CD4-positive, alpha-beta T cell treated with Interleukin-2 at 100 ng/mL for 4 hours (primary cell): ENCODE measurements at places on chromosomes 6 and 20.

DNA sequence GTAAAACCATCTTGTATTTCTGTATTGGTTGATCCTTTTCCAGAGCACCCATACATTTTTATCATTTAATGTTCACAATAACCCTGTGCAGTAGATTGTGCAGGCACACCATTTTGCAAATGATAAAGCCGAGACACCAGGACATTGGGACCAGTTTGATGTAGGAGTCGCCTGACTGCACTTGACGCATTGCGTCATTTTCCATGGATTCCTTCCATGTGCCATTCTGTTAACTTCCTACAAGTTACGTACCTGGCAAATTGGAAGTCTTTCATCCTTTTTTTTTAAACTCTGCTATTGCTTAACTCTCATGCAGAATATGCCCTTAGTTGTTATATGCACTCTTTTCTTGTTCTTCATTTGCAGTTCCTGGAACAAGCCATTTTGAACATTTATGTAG is 43.0 kb downstream of the PRPH2 start:
- no peak for DNase-seq

DNA sequence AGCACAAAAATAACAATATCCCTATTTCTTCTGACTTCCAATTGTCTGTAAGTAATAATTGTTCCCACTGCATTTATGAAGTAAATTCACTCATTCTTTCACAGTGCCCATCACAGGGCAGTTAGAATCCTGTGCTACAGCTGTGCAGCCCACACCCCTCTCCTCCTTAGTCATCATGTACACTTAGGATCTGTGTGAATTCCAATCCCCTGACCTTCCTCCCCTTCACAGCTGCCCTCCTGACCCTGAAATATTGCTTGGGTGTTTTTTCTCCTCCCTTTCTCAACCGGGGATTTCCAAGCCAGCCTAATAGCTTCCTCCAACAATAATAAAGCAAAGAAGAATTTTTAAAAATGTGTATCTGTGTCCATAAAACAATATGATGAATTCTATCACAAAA is 91.5 kb upstream of the BEND6 start:
- DNase-seq: no peak

DNA sequence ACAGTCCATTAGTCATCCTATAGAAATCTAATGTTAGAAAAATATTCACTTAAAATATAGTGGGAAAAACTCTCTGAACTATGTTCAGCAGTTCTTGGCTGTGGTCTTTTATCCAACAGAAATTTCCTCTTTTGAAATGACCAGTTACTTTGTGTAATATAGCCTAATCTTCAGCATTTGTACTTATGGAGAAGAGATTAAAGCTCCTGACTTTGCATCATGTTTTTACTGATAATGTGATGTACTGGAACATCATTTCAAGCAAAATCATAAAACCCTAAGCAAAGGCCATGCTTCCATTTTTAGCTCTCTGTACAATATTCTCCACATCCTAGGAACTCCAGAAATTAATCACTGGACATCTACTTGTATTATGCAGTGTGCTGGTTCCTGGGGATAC is 430.8 kb upstream of the RUNX2 start:
- no peak for DNase-seq

- DNase-seq: no peak
Measured at GRCh38 chr6:31701666-31702404, 1.3 kb downstream of the ABHD16A start.

GRCh38 chr20:11261533-11262000 is 587.8 kb upstream of the JAG1 start:
- DNase-seq: no peak

DNA sequence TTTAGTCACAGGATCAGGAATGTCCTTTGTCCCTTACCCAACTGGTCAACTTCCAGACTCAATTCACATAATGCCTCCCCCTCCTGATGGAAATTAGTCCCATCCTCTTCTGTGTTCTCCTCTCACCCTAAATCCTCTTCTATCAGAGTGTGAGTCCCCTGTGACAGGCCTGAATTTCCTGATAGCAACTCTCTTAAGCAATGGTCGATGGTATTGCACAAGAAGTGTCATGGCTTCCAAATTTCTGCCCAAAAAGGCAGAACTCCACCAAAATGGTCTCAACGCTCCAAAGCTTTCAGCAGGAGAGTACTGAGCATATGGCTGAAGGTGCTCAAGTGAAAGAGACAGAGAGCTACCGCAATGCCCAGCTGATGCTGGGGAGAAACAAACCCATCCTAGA is 2.4 kb downstream of the PREP start:
- no peak for DNase-seq

DNA sequence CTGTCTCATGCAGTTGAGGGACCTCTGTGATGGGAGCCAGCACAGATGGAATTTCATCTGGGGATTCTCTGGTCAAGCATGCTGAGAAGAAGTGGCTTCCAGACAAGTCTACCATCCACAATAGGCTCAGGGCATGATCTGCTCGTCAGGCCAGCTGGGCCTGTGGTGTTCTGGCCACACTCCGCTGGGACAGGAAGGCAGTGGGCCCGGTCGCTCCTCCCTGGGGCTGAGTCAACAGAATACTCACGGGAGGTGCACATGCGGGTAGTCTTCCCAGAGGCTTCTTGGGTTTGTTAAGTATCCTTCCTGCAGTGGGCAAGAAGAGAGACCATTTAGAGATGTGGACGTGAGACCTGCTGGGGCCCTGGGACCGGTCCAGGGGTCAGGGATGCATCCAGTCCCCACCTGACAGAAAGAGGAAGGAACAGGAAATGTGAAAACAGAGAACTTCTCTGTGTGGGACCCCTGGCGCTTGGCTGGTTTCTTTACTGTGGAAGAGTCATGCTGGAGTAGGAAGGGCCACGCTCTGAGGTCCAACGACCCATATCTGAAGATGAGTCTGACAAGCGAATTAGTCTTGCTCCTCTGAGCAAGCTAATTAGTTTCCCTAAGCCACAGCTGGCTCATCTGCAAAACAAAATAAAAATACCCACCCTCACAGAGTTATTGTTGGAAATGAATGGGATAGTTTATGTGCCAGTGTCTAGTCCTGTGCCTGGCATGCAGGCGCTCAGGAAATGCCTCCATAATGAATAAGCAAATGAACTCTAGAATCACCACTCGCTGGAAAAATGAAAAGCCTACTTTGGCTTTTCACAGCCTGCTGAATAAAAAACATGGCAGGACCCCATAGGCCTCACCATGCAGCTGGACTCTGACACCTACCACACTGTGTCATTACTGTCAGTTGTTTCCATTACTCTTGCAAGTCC is 67.3 kb downstream of the TRAM2 start:
- no peak for DNase-seq

GRCh38 chr6:15429141-15430110 is 183.6 kb downstream of the JARID2 start:
- no peak for DNase-seq

GRCh38 chr6:133977983-133978895 is 25.2 kb downstream of the TBPL1 start:
- no peak for DNase-seq

DNA sequence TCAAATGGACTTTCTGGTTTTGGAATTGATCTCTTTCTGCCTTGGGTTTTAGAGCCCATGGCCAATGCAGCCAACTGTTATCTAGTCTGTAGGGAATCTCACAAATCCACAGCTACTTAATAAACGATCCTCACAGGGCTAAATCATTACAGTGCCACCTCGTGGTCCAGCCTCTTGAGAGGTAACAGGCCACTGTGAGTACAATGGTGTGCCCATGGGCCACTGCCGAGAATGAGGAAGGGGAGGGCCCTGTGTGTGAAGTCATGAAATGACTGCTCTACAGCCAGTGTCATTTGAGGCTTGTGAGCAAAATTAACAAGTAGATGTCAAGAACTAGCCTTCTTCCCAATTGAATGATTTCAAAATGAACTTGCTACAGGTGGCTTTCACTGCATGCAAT is 54.3 kb upstream of the GMPR start:
- peak; percentile 25 for DNase-seq

GRCh38 chr6:53898026-53898795 is 103.4 kb downstream of the LRRC1 start:
- no peak for DNase-seq

- no peak for DNase-seq
Measured at GRCh38 chr20:19889011-19889953, 127.9 kb upstream of the NAA20 start.

GRCh38 chr6:119612911-119613381 is 263.4 kb upstream of the MAN1A1 start:
- no peak for DNase-seq

DNA sequence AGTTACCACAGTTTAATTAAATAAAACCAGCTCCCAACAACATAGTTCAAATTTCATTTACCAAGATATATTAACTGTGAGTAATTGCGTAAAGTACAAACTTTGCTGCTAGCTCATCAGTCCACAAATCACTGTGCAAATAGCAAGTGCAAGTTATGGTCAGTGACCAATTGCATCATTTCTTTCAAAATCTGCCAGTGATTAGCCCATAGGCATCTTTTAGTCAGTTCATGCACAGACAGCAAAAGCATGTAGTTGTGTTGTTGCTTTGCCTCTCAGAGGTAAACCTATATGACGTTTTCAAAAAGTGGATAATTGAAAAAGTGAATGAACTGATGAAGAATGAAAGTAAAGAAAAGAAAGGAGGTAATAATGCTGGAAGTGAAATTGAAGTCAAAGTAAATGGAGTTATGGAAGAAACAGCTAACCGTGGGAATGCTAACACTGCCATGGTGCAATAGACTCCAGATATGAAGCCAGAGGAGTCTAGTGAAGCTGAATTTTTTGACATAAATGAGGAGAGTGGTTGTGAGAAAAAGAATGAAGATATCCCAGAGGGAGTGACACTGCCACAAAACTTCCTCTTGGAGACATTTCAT is 36.5 kb downstream of the ENPP1 start:
- DNase-seq: no peak

DNA sequence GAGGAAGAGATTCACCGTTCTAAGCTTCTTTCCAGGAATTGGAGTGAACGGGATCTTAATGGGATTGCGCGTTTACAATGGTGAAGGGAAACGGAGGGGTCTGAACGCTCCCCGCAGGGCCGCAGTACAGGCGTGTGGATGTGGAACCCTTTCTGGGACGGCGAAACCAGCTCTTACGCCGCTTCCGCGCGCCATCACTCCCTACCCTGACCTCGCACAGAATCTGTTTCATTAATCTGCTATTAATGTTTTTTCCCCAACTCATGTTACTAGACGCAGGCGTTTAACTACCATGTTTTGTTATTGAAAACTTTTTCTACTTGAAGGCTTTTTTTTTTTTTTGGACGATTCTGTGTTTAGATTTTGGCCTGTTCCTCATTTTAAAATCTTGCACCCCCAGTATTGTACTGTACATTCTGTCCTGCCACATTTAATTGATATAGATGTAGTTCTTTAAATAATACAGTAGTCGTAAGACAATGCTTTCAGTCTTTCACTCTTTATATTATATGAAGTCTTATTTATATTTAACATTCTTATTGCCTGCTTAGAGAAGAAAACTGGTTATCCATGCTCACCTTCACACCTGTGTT is 696 bp upstream of the SUPT3H start:
- DNase-seq: no peak

DNA sequence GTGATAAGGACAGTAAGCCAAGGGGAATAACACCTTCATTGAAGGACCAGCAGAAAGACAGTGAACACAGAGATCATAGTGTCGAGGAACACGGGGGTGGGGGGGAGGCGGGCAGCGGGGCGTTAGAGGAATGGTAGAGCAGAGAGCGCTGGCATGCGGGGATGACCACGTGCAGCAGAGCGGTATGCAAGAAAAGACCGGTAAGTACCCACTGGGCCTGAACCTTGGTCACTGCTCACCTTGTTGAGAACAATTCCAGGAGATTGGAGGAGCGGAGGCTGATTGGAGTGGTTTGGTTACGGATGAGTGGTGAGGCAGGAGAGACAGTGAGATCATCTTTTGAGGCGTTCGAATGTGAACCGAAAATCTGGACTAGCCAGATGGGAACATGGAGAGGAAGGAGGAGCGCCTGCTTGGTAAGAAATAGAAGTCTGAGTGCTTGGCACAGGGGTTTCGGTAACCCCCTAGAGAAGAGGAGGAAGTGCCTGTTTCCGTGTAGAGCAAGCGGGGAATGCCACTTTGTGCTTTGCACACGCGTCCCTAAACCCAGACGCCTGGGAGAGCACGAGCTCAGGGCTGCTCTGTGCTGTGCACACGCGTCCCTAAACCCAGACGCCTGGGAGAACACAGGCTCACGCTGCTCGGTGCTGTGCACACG is 70.0 kb downstream of the FAM120B start:
- DNase-seq: no peak

DNA sequence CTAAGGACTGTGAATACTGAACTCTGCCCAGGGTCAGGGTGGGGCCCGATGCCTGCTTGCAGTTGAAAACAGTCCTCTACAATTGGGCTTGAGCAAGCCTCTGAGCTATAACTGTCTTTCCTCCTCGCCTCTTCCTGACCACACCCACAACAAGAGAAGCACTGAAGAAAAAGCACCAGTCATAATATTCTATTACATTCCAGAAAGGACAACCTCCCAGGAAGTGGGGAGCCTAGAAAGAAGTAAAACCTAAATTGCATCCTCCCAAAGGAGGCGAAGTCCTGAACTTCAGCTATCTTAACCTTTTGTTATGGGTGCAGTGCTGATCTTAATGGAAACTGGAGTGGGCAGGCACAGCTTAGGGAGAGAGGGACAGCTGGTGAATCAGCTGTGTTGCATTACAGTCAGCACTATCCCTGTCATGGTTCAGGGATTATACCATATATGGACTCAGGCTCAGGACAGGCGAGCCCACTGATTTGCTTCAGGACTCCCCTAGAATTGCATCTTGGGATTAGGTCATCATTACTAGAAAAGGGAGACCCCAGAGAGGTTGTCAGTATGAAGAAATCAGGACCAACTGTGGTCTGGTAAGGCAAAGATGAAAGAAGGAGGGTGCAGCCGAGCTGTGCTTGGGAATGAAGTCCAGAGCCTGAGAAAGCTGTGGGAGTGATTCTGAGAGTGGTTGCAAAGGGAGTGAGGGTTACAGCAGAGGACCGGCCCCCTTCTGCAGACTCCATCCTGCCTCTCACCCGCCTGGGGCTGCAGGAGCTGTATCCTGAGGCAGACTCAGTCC is 18.3 kb upstream of the TRAM2 start:
- no peak for DNase-seq

DNA sequence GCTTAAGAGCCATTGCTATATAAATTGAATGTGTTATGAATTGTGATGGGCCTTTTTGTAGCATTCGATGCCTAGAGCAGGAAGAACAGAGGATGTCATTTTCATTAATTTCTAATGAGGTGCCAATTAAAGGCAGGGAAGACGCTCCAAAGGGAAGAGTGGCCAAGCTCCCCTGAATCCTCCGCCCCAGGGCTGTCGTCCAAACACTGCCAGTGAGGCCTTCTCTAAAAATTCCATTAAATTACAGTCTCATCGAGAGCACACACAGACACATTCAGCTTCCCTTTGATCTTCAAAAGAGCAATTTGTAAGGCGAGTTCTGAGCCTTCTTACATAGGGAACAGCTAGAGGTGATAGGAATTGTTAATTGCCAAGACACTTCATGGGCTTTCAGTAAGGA is 300.0 kb downstream of the ZFAND3 start:
- no peak for DNase-seq

GRCh38 chr20:44284032-44284431 is 27.0 kb downstream of the FITM2 start:
- no peak for DNase-seq
